Stimulated activated CD8-positive, alpha-beta memory T cell treated with anti-CD3 and anti-CD28 coated beads, Interleukin-15, amount 100 ng/mL, for 48 hours (primary cell): ENCODE measurements at places on chromosomes 7 and 10.

GRCh38 chr7:94584113-94584512 lies 71.8 kb downstream of the SGCE start:
- DNase-seq = no peak

- no peak for DNase-seq
These were observed 62.7 kb downstream of the HPSE2 start for GRCh38 chr10:99172950-99173349.

DNA sequence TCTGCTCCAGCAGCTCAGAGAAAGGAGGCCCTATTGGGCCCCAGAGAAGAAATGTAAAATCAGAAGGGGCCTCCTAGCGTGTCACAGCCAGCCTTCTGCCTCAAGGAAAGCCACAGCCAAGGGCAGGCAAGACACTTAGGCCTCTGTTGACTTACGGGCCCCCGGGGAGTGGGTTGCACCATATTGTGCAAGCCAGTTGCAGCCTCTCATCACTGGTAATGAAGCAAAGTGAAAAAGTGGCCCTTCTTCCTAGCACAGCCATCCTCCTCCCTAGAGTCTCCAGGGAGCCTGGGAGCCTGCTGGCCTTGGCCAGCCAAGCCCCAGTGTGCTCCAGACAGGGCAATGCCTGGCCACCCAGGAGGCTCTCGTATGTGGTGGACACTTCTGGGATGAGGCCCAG lies 56.2 kb upstream of the GDF10 start:
- DNase-seq = no peak

DNA sequence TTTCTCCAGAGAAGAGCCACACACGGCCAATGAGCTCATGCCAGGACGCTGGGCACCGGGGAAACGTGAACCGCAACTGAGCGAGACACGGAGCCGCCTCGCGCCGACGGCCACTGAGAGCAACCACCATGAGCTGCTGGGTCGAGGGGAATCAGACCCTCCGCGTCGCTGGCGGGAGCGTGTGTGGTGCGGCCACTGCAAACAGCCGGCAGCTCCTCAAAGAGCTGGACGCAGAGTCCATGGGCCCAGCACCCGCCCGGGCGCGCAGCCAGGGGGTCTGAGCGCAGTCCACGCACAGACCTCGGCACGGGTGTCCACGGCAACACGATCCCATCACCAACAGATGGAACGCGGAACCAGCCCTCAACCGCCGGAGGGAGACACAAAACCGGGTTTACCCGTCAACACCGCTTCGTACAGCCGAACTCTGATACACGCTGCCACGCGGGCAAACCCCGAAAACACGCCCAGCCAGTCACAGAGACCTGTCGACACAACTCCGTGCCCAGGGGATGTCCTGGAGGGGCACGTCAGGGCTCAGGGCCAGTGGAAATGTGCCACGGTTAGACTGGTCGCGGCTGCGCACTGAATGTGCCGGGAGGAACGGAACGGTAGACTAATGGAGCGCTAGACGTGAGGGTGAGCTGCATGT lies 147.1 kb downstream of the ELFN1 start:
- DNase-seq = no peak
